ENCODE measurements at places on chromosomes 12 and 14.

DNA sequence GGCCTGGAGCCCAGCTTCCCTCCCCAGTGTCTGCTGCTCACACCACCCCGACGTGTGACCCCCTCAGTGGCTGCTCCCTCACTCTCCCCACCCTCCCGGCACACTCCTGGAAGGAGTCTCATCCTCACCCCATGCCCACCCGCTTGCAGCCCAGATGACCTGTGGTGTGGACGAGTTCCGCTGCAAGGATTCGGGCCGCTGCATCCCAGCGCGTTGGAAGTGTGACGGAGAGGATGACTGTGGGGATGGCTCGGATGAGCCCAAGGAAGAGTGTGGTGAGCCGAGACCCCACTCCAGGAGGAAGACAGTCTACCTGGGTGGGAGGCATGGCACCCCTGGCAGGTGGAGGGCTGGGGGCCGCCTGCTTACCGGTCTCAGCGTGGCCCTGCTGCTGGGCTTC lies 15.0 kb upstream of the NXPH4 start:
- no peak for DNase-seq

DNA sequence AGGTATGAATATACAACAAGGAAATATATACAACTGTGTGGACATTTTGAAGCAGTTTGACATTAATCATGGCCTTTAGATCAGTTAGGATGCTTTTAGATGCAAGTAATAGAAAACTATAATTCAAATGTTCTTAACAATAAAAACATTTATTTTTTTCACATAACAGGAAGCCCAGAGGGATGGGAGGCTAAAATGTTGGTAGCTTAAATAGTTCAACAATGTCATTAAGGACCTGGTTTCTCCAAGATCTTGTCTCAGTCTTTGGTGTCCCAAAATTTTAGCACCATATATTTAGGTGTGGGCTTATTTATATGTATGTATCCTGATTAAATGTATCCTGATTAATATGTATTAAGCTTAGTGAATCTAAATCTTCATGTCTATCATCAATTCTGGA lies 292.4 kb downstream of the NUAK1 start:
- DNase-seq, result no peak

- DNase-seq, result no peak
Observed at GRCh38 chr12:59643550-59643949, 47.7 kb downstream of the SLC16A7 start.

- DNase-seq, result no peak
Observed at GRCh38 chr12:13347241-13348043, 150.9 kb downstream of the EMP1 start.

DNA sequence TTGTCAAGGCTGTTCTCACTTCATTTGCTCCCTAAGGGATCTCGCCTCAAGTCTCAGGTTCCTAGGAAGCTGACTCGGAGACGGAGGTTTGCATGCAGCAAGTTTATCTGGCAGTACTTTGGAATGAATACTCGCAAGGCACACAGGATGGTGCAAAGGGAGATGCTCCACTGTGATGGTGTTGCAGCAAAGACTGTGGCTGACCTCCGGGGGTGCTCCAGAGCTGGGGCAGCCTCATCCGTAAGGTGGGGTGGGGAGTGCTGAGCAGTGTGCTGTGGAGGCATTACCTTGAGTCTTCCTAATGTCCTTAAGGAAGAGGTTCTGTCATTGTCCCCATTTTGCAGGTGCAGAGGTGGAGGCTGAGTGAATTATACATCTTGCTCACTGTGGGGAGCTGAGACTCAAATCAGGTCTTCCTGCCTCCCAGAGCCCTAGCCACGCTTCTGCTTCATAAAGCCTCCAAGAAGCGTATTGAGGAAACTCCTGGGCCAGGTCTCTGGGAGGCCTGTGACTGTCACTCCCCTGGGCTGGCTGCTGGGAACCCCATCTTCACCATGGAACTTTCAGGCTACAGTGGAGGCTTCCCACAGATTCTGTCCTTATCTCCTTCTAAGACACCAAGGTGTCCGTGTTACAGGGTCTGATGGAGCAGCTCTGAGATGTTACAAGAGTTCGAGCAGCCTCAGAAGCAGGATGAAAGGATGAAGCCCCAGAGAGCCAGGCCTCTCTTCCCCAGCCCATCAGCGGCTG lies 39.5 kb downstream of the GALNT16 start:
- DNase-seq, result no peak

- no peak for DNase-seq
Observed at GRCh38 chr12:57470286-57470969, 9.2 kb downstream of the ARHGAP9 start.

DNA sequence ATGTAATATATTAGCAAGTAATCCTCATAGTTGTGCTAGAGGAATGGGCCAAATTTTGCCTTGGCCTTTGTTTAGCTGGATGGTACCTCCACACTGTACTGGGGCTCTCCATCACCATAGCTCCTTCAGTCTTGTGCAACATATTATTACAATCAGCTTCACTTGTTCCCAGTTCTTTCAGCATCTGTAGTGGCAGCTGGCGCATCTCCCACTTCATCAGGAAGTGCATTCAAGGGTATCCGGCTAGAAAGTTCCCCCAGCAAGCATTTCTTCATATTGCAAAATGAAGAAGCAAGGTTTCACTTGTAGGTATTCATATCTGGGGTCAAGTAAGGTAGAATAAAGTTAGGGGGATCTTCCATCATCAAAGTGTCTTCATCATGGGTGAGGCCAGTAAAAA lies 123.7 kb downstream of the IGF1 start:
- no peak for DNase-seq

DNA sequence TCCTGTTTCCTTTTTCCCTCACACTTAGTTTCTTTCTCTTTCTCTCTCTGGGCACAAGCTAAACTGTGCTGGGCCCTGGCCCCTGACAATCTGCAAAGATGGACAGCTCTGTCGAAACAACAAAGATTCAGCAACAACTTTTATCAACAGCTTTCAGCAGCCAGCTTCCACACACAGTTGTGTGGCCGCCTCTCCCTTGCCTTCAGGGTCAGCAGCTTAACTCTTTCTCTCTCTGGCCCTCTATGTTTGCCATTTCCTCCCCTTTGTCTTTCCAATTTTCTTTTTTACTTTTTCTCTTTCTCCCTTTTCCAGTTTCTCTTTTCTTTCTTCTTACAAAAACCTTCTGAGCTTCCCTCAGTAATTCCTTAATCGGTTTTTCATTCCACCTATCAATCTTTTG lies 43.3 kb downstream of the IQSEC3 start:
- DNase-seq, result no peak

GRCh38 chr12:113601656-113602263 lies 130.1 kb upstream of the LHX5 start:
- DNase-seq, result peak; percentile 61

DNA sequence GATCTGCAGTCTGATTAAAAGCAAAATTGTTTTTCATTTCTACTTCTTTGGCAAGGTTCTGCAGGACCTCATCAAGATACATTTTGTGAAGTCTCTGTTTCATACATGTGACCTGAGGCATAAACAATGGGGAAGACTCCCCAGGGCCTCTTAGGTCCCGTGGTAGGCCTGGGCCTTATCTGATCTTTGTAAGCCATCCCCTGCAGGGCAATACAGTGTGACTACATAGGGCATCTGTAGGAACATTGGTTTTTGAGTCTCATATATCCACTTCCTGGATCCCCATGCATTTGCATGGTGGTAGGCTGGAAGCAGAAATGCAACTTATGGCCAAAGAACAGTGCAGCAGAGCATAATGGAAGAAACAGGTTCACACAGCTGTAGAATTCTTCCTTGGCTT lies 6.0 kb downstream of the FAR2 start:
- no peak for DNase-seq

DNA sequence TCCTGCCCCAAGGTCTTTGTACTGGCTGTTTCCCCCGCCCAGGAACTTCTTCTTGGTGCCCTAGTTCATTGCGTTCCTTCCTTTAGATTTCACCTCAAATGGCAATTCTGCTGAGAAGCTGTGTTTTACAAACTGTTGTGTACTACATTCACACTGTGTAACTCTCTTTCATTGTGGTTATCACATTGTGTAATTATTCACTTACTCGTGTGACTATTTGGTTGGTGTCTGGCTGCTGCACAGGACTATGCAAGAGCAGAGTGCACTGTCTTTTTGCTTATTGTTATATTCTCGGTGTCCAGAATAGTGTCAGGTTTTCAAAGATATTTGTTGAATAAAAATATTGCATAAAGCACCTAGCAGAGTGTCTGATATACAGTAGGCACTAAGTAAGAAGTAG lies 177.2 kb upstream of the PRICKLE1 start:
- no peak for DNase-seq

DNA sequence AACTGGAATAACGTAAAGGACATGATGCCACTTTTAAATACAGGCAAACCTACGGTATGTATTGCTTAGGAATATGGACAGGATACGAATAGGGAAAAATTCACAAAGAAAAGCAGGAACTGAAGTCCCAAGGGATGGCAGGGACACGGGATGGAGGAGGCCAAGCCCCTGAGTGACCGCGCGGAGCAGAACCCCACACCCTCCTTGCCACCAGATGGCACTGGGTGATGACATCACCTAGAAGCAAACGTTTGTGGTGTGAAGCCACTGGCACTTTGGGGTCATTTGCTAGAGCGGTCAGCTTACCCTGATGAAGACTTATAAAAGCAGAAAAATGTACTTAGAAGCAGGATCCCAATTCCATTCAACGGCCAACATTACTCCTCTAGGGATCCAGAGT lies 9.4 kb downstream of the DHX37 start:
- DNase-seq, result no peak

GRCh38 chr12:46546634-46547273 lies 174.2 kb upstream of the SLC38A2 start:
- no peak for DNase-seq

GRCh38 chr12:93902192-93902591 lies 225.0 kb downstream of the CRADD start:
- no peak for DNase-seq

- DNase-seq, result peak; percentile 50
Observed at GRCh38 chr14:36485773-36486172, 34.3 kb downstream of the NKX2-1 start.

GRCh38 chr12:52320784-52321400 lies at the start of gene KRT83:
TSS of gene KRT83 (minus strand) at chr12:52321398. CDS start at chr12:52321335, 63 bp downstream.
- DNase-seq, result no peak

GRCh38 chr14:22844221-22845102 lies 8.1 kb downstream of the MMP14 start:
- DNase-seq, result no peak

DNA sequence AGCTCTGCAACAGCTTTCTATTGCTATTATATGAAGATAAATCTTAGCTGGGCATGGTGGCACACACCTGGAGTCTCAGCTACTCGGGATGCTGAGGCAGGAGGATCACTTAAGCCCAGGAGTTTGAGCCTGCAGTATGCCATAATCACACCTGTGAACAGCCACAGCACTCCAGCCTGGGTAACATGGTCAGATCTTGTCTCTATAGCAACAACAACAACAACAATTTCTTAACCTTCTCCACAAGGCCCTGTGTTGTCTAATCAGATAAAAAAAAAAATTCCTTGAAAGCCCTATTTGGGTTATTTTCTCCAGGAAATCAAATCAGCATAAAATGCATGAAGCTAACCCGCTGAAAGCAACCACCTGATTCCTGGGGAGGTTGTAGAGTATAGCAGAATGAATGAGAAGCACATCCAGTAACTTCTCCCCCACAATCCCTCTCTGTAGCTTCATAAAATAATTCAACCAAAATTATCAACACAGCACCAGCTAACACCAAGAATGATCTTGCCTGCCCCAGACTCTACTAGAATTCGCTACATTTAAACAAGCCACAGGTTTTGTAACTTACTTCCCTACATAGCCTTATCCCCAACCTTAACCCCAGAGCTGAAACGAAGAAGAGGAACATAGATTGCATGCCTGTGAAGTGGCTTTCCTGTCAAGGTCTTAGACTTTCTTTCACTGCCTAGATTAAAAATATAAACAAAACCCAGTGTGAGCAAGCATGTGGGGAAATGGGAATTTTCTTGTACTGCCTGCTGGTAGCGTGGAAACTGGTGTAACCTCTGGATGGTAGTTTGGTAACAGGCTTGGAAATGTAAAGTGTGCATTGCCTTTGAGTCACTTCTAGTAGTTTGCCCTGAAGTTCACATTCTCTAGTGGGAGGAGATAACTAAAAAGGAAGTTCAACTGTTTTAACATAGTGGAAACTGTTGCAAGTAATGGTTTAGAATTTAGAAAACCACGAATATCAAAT lies 6.0 kb upstream of the STK38L start:
- no peak for DNase-seq

- DNase-seq, result no peak
Observed at GRCh38 chr14:102606296-102606695, 13.8 kb downstream of the RCOR1 start.

DNA sequence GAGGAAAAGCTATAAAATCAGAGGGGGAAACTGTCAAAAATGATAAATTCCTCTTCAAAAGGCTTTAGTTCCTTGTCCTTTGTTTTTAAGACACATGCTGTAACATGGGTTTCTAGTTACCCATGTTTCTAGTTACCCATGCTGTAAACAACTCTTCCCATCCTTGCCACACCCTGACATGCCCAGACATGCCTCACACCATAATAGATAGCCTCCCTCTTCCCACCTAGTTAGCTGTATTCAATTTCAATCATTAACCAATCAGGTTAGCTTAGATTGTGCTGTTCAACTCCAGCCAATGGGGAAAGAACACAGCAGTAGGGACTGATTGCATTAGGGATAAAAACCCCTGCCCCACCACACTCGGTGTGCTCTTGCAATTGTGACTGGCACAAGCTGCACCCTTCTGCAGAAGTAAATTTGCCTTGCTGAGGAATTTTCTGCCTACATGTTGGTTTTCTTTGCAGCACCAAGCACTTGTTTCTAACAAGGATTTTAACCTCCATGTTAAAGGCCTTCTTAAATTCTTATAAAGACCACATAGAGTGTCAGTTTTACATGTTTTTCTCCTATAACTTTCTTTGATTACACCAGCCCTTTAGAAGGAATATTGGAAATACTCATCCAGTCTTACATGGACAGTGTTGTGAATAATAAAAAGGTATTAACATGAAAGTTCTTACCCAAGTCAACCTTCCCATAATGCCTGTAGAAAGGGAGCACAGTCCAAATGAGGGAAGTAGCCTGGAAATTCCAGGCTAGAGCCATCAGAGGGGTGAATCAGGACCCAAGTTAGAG lies 32.5 kb upstream of the LALBA start:
- DNase-seq, result no peak
